ENCODE measurements at places on chromosomes 4 and X. TPM values are rescaled to one million over a fixed set of nuclear protein-coding genes. Genes with fewer than 3 reads are reported as not detected.

DNA sequence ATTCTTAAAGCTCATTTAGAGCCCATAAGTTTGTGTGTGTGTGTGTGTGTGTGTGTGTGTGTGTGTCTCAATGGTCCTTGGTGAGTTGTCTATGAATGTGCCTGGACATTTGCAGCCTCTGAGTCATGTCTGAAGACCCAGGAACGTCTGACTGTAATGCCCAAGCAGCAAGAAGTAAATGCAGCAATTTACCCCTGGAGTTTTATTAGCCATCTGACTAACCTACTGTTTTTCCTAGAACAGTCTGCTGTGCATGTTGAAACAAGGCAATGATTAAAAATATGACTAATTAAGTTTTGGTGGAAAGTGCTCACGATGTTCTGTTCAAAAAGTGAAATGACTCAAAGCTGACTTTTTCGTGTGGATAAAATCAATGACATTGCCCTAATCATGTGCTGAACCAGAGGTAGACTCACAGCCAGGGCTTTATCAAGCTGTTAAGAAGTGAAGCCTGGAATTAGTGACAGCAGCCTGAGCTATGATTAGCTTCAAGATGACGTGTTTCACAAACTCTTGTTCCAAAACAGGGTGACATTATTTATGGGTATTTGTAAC lies 201.6 kb downstream of the CPE start:
- DNase-seq, result peak; percentile 42
- no peaks in the 10 kb centered on the region for H3K36me3 ChIP-seq
- H3K27me3 ChIP-seq, result no peaks in the 10 kb centered on the region
- no peak overlapping the region for H3K27ac ChIP-seq

GRCh38 chrX:115988825-115989224 lies 181.7 kb upstream of the AGTR2 start:
- H3K4me1 ChIP-seq, result no peaks in the 10 kb centered on the region
- no peak overlapping the region for H3K27ac ChIP-seq

- no peak overlapping the region for H3K27ac ChIP-seq
- DNase-seq, result no peak
- no peaks in the 10 kb centered on the region for H3K36me3 ChIP-seq
Measured at GRCh38 chrX:149398027-149398426, 107.1 kb downstream of the IDS start.

DNA sequence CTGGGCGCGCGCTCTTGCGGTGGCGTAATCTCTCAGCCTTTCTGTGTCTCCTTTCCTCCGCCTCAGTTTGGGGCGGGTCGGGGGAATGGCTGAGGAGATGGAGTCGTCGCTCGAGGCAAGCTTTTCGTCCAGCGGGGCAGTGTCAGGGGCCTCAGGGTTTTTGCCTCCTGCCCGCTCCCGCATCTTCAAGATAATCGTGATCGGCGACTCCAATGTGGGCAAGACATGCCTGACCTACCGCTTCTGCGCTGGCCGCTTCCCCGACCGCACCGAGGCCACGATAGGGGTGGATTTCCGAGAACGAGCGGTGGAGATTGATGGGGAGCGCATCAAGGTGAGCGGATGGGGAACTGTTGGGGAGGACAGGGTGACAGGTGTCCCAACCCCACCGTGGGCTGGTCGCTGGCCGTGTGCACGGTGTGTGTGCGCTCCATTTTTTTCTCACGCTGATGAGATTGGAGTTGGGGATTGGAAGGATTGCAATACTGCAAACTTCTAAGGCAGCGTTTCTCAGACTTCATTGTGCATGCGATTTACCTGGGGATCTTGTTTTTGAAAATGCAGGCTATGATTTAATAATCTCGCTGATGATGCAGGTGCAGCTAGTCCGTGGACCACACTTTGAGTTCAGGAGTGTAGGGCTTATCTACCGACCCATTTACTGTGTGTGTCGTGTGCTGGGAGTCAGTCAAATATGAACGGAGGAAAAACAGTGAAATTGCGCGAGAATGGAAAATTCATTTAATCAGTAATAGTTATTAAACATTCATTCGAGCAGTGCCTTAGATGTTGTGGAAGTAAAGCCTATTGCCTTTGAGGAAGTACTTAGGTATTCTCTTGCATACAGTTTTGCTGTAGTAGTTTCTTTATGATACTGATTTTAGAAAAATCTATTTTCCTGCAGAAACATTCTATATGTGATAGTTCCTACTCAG lies at the start of gene RAB33B:
RAB33B (plus strand) TSS at position 11 of the 935 bp plus-strand sequence; CDS start at position 86, 75 bp downstream.
- peaks cover 3% of the 10 kb centered on the region for H3K36me3 ChIP-seq
- H3K4me3 ChIP-seq, result peak within 1 kb of the TSS; percentile 78
- H3K4me1 ChIP-seq, result peaks cover 21% of the 10 kb centered on the region
- no peaks in the 10 kb centered on the region for H3K27me3 ChIP-seq
- no peak for DNase-seq

GRCh38 chr4:110344165-110344564 lies 131.8 kb upstream of the ENPEP start:
- no peaks in the 10 kb centered on the region for H3K27me3 ChIP-seq
- H3K27ac ChIP-seq, result no peak overlapping the region
- H3K36me3 ChIP-seq, result no peaks in the 10 kb centered on the region
- DNase-seq, result no peak

GRCh38 chr4:27046851-27047250 lies 186.2 kb downstream of the STIM2 start:
- peaks cover 9% of the 10 kb centered on the region for H3K27me3 ChIP-seq
- H3K36me3 ChIP-seq, result no peaks in the 10 kb centered on the region
- no peak for DNase-seq
- no peak overlapping the region for H3K27ac ChIP-seq
- H3K4me3 ChIP-seq, result no peak overlapping the region

The QRFPR gene
- total RNA-seq, result not detected

DNA sequence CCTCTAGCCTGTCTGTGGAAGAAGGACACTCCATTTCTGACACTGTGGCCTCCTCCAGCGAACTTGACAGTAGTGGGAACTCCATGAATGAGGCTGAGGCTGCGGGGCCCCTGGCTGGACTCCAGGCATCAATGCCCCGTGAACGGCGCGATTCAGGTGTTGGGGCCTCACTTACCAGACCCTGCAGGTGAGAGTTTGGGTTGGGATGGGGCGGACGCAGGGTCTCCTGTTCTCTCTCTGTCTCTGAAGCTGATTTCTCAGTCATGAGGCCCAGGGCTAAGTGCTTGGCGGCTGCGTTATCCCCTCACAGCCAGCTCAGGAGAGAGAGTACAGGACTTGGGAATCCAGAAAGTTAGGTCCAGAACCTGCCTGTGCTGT lies 71.0 kb downstream of the STARD8 start:
- no peaks in the 10 kb centered on the region for H3K36me3 ChIP-seq
- DNase-seq, result no peak
- no peak overlapping the region for H3K27ac ChIP-seq
- no peaks in the 10 kb centered on the region for H3K27me3 ChIP-seq

The RHOXF1 gene
- not detected for total RNA-seq

- H3K4me3 ChIP-seq, result no peak overlapping the region
- no peaks in the 10 kb centered on the region for H3K36me3 ChIP-seq
- DNase-seq, result no peak
- H3K4me1 ChIP-seq, result no peaks in the 10 kb centered on the region
Measured at GRCh38 chr4:78720204-78720603, 55.9 kb upstream of the BMP2K start.

GRCh38 chr4:114108869-114109268 lies 129.4 kb upstream of the ARSJ start:
- H3K27ac ChIP-seq, result no peak overlapping the region
- peaks cover 4% of the 10 kb centered on the region for H3K4me1 ChIP-seq
- no peaks in the 10 kb centered on the region for H3K27me3 ChIP-seq
- H3K4me3 ChIP-seq, result no peak overlapping the region
- DNase-seq, result peak; percentile 26

The SMIM10L2A gene
- not detected for total RNA-seq

GRCh38 chr4:133160853-133161252 lies 11.8 kb downstream of the PCDH10 start:
- H3K36me3 ChIP-seq, result no peaks in the 10 kb centered on the region
- no peak for DNase-seq
- no peak overlapping the region for H3K4me3 ChIP-seq

DNA sequence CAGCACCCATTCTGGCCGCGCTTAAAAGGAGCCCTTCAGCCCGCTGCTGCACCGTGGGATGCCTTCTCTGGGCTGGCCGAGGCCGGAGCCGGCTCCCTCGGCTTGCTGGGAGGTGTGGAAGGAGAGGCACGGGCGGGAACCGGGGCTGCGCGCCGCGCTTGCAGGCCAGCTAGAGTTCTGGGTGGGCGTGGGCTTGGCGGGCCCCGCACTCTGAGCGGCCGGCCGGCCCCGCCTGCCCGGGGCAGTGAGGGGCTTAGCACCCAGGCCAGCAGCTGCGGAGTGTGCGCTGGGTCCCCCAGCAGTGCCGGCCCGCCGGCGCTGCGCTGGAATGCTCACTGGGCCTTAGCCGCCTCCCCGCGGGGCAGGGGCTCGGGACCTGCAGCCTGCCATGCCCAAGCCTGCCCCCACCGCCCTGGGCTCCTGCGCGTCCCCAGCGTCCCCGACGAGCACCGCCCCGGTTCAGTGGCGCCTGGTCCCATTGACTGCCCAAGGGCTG lies 111.3 kb downstream of the PCDH18 start:
- no peak overlapping the region for H3K27ac ChIP-seq
- no peak for DNase-seq
- no peak overlapping the region for H3K4me3 ChIP-seq
- no peaks in the 10 kb centered on the region for H3K27me3 ChIP-seq
- H3K4me1 ChIP-seq, result no peaks in the 10 kb centered on the region
- H3K36me3 ChIP-seq, result no peaks in the 10 kb centered on the region

DNA sequence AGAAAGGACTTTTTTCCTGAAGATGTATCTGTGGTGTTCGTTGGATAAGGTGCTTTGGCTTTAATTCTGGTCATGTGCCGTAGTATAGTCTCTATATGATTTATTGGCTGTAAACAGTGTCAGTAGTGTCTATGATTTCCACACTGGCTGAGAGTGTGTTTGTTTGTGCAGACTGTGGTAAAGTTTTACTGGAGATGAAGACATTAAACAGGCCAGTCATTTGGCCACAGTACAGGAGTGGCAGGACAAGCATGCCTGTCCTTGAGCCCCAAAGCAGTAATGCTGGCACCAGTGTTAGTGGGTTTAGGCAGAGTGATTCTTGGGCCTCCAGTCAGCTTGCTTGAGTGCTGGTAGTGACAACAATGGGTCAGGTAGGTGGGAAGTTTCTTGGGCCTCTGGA lies 1023.9 kb upstream of the GRID2 start:
- no peaks in the 10 kb centered on the region for H3K4me1 ChIP-seq
- H3K27ac ChIP-seq, result no peak overlapping the region
- H3K27me3 ChIP-seq, result no peaks in the 10 kb centered on the region
- no peak for DNase-seq
- no peaks in the 10 kb centered on the region for H3K36me3 ChIP-seq

DNA sequence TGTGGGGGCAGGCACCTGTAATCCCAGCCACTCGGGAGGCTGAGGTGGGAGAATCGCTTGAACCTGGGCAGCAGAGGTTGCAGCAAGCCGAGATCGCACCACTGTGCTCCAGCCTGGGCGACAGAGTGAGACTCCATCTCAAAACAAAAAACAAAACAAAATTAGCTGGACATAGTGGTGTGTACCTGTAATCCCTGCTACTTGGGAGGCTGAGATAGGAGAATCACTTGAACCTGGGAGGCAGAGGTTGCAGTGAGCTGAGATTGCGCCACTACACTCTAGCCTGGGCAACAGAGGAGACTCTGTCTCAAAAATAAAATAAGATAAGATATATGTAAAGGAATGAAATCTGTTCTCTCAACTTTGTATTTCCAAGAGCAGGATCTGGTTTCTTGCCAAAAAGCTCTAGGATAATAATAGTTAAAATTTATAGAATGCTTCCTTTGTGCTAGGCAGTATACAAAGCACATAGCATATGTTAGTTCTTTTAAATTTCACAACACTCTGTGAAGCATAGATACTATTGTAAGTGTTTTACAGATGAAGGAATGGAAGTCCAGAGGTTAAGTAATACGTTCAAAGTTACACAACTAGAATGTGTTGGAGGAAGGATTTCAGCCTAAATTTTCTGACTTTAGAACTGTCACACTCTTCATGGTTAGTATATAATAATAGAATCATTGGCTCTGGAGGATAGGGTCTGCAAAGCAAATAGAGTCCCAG lies 10.3 kb downstream of the MRPL1 start:
- H3K27ac ChIP-seq, result no peak overlapping the region
- no peaks in the 10 kb centered on the region for H3K27me3 ChIP-seq
- H3K4me3 ChIP-seq, result no peak overlapping the region
- H3K4me1 ChIP-seq, result no peaks in the 10 kb centered on the region

The IL13RA1 gene
- total RNA-seq, result 52.3 TPM

DNA sequence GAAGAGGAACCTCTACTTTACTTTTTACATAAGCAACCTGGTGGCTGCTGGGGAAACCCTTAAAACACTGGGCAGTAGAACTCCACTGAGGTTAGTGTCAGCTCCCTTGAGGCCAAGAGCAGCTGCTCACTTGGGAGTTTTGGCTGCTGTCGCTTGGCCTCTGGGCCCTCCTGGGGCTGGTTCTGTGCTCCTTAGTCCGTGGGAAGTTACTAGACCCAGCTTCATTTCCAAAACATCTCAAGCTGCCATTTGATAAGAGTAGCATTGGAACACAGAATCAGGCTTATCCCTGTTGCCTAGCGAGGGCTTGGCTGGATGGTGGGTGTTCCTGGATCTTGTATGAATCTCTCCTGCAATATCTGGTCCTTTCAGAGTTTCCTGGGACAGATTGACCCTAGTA lies 26.1 kb downstream of the RNF4 start:
- no peak overlapping the region for H3K27ac ChIP-seq
- no peak overlapping the region for H3K4me3 ChIP-seq
- H3K36me3 ChIP-seq, result peaks cover 35% of the 10 kb centered on the region
- H3K4me1 ChIP-seq, result no peaks in the 10 kb centered on the region

- H3K27ac ChIP-seq, result no peak overlapping the region
- no peaks in the 10 kb centered on the region for H3K36me3 ChIP-seq
- H3K4me3 ChIP-seq, result no peak overlapping the region
- no peaks in the 10 kb centered on the region for H3K27me3 ChIP-seq
- H3K4me1 ChIP-seq, result no peaks in the 10 kb centered on the region
- DNase-seq, result no peak
Measured at GRCh38 chrX:133090236-133090809, 6.6 kb downstream of the USP26 start.

DNA sequence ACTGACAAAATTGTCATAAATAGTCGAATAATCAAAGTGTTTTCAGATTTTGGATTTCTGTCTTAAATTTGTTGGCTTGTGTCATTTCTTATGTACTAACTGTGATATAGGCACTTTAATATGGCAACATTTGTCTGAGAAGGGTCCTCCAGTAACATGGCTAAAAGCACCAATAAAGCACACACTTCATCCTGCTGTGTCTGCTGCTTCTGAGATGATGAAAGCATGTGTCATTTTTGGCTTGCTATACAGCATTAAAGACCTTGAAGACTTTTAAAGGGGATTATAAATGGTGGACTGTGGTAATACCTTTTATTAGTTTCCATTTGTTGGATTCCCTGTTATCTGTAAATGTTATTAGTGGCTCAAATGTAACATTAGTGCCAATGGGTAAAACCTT lies 551.8 kb upstream of the GRID2 start:
- no peak overlapping the region for H3K27ac ChIP-seq
- no peaks in the 10 kb centered on the region for H3K27me3 ChIP-seq
- no peak for DNase-seq
- no peaks in the 10 kb centered on the region for H3K36me3 ChIP-seq
- H3K4me3 ChIP-seq, result no peak overlapping the region
- no peaks in the 10 kb centered on the region for H3K4me1 ChIP-seq

Measured in SJSA1 (cell line).